Activated T-helper 9 cell treated with anti-CD3 and anti-CD28 coated beads, Interleukin-2, amount 50 U/mL, for 16 hours (primary cell): ENCODE measurements at places on chromosomes 16 and 17.
A peak's percentile ranks its signal among the peaks of the same experiment; 100 is the strongest.

DNA sequence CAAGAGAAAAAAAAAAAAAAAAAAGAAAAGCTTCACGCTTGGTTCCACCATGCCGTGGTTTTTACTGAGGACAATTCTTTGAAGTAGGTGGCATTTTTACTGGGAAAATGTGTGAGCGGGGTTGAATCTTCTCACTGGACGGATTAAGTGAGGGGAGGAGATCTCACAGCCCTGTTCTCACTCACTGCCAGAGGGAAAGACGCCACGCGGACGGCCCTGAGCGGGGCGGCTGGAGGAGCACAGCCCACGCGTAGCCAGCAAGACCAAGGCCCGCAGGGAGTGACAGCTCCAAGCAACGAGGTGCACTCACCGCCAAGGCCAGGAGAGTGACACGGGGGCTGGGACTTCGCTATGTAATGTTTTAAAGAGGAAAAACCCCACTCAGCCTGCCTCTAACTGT is 43.1 kb downstream of the MRM3 start:
- no peak for DNase-seq

DNA sequence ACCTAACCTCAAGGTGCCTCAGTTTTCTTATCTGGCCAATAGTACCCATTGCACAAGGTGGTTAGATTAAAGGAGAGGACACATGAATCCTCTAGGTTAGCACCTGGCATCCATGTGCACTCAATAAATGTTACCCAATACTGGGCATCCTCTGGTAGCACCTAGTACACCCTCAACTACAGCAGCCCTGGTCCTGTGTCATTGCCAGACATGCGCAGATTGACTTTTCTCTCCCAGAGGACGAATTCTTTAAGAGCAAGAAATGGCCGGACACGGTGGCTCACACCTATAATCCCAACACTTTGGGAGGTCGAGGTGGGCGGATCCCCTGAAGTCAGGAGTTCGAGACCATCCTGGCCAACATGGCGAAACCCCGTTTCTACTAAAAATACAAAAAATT is 7.3 kb downstream of the DUSP3 start:
- no peak for DNase-seq

DNA sequence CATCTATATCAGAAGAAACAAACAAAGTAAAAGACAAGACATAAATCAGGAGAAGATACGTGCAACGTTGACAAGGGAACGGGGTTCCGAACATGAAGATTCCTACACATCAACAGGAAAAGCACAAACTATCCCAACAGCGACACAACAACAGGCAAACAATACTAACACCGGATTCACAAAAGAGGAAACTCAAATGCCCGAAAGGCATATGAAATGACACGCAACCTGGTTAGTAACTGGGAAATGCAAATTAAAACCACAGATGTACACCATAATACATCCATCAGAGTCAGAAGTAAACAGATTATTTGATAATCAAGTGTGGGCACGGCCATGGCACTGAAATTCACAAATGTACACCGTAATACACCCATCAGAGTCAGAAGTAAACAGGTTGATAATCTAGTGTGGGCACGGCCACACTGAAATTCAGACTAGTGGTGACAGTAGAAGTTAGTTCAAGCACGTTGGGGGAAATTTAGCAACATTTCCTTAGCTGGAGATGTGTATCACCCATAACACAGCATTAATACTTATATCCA is 171.9 kb upstream of the RPH3AL start:
- no peak for DNase-seq

DNA sequence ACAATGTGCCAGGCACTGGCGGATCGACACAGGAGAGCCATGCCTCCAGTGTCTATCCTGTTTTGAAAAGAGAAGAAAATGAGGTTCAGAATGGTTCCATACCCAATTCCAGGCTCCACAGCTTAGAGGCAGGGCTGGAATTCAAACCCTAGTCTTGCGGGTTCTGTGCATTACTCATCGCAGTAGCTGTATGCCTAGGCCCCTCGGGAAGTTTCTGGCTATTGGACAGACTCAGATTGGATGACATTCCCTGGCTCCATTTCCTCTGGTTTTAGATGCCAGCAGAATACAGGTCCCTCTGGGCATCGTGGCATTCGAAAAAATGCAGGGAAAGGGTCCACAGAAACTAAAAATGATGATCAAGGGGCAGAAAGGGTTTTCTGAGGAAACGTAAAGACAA is 184.7 kb downstream of the COPRS start:
- no peak for DNase-seq

- DNase-seq = peak; percentile 50
Measured at GRCh38 chr16:56657555-56658326, at the start of gene MT1F. MT1F (plus strand) TSS chr16:56657959; CDS start chr16:56658059, 100 bp downstream.

- DNase-seq = no peak
Measured at GRCh38 chr16:2233046-2233775, 3.0 kb upstream of the DNASE1L2 start.

DNA sequence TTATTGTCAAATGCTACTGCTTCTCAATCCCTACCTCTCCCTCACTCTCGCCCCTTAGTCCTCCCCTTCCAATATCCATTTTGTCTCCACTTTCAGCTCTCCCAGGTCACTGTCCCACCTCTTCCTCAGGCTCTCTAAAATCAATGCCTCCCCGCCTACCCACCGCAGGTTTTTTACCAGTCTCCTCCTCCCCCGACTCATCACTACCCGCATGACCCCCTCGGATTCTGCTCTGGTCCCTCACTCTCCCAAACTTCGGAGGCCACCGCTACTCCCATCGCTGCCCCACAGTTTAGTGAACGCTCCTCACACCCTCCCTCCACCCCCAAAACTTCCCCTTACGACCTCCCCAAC is 513 bp downstream of the CRLF3 start:
- no peak for DNase-seq
